ENCODE measurements at places on chromosomes 7 and 10.

DNA sequence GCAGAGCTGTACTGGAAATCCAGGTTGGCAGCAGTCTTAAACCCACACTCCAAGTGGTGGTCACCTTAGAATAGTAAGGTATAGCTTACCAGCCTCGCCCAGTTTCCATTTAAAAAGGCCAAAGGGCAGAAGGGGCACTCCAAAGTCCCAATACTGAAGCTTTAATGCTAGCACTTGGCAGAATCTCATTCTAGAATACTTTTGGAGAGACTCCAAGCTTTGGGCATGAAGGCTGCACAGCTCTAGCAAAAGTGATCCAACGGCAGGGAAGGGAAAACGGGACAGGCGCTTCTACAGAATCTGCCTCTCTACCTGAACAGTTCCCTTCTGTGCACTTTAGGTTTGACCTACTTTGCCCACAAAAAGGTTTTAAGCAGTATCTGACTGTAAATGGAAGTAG is 19.7 kb downstream of the SMURF1 start:
- H3K27me3 ChIP-seq = no peaks in the 10 kb centered on the region
- H3K27ac ChIP-seq = peak overlapping the region; percentile 49
- no peaks in the 10 kb centered on the region for H3K36me3 ChIP-seq
- H3K4me1 ChIP-seq = peaks cover 37% of the 10 kb centered on the region

GRCh38 chr7:103658055-103659005 is 212.3 kb upstream of the SLC26A5 start:
- H3K27ac ChIP-seq = no peak overlapping the region
- H3K4me3 ChIP-seq = no peak overlapping the region
- H3K4me1 ChIP-seq = no peaks in the 10 kb centered on the region
- no peaks in the 10 kb centered on the region for H3K36me3 ChIP-seq
- no peak for ATAC-seq
- no peaks in the 10 kb centered on the region for H3K27me3 ChIP-seq

DNA sequence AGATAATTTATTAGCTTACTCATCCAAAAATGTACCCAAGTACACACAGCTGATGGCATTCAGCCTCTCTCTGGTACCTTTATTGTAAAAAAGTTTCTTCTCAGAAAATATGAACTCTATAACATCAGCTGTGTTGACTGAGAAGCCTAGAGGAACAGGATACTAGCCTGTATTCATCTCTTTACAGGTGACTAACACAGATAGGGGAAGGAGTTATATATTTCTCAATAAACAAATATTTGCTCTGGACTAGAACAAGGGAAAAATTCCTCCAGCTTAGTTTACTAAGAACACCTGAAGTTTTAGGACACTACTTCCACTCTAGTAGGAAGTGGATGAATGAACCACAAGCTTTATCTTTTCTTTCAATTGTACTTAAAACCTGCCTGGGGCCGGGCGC is 67.8 kb downstream of the ZNF248 start:
- H3K36me3 ChIP-seq = peaks cover 33% of the 10 kb centered on the region
- H3K27ac ChIP-seq = no peak overlapping the region
- H3K4me1 ChIP-seq = no peaks in the 10 kb centered on the region
- H3K4me3 ChIP-seq = no peak overlapping the region

DNA sequence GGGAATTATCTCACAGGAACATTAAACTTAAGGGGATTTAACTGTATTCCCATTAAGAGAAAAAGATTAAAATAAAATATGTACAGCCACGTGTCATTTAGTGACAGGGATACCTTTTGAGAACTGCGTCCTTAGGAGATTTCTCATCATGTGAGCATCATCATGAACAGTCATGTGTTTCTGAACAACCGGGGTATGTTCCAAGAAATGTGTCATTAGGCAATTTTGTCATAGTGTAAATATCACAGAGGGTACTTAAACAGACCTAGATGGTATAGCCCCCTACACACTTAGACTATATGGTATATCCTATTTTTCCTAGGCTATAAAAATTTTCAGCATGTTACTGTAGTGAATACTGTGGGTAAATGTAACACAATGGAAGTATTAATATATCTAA is 840.3 kb downstream of the CNTNAP2 start:
- no peaks in the 10 kb centered on the region for H3K27me3 ChIP-seq
- H3K27ac ChIP-seq = no peak overlapping the region
- ATAC-seq = no peak
- H3K36me3 ChIP-seq = no peaks in the 10 kb centered on the region
- no peaks in the 10 kb centered on the region for H3K4me1 ChIP-seq
- H3K4me3 ChIP-seq = no peak overlapping the region

GRCh38 chr10:26052326-26052725 is 118.3 kb downstream of the MYO3A start:
- no peak overlapping the region for H3K4me3 ChIP-seq
- no peak for ATAC-seq
- no peak overlapping the region for H3K27ac ChIP-seq
- H3K27me3 ChIP-seq = no peaks in the 10 kb centered on the region
- no peaks in the 10 kb centered on the region for H3K4me1 ChIP-seq

GRCh38 chr10:69952069-69952800 is 100.4 kb upstream of the MACROH2A2 start:
- H3K36me3 ChIP-seq = no peaks in the 10 kb centered on the region
- H3K4me3 ChIP-seq = no peak overlapping the region
- H3K4me1 ChIP-seq = no peaks in the 10 kb centered on the region
- H3K27ac ChIP-seq = no peak overlapping the region

DNA sequence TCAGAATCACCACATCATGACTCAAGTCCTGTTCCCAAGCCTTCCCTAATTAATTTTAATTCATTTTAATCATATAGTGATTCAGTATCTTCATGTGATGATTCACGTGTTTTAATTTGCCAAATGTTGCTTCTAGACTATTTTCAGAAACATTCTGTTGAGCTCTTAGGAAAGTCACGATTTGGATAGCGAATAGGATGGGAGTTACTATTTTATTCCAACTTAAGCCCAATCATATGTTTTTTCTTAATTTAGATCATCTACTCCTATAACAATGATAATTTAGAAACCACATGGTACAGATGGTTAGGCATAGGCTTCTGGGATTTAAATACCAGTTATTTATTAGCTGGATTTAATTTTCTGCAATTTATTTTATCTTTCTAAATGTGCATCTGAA is 49.1 kb downstream of the RAPGEF5 start:
- no peaks in the 10 kb centered on the region for H3K4me1 ChIP-seq
- no peak overlapping the region for H3K4me3 ChIP-seq
- ATAC-seq = no peak
- no peak overlapping the region for H3K27ac ChIP-seq

DNA sequence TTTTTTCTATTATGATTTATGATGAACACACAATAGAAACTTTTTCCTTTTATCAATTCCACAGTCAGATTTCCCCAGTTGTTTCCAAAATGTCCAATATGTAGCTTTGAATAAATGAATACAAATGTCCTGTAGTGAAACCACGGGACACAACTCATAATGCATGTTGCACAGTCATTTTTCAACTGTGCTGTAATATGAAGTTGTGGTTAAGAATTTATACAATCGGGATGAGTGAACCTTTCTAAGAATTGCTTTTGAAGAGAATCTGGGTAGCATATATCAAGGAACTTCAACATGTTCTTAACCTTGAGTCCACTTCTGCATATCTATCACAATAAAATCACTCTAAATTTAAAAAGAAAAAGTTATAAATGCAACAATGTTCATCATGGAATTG is 14.6 kb upstream of the ST7 start:
- no peak overlapping the region for H3K4me3 ChIP-seq
- H3K27me3 ChIP-seq = peaks cover 4% of the 10 kb centered on the region
- H3K36me3 ChIP-seq = no peaks in the 10 kb centered on the region
- no peaks in the 10 kb centered on the region for H3K4me1 ChIP-seq

Data from gastroesophageal sphincter (tissue), 4 donors.